ENCODE measurements at places on chromosomes 2 and 18. TPM values are rescaled to one million over a fixed set of nuclear protein-coding genes. Genes with fewer than 3 reads are reported as not detected.
A peak's percentile ranks its signal among the peaks of the same experiment; 100 is the strongest.

DNA sequence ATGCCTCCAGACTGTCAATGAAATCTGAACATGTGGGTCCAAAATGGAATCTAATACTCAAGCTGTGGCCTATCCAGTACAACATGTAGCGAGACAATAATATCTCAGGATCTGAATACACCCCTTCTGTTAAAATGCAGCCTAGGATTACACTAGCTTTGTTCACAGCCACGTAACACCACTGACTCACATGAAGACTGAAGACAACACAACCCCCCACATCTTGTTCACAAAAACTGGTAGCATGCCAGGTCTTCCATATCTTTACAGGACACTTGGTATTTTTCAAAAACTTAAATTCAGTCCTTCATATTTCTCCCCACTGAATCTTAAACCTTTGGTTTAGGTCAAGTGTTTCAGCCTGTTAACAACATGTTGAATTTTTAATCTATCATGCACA is 84.2 kb downstream of the SLC8A1 start:
- no peak for DNase-seq

Gene ZNF804A
- not detected for total RNA-seq

DNA sequence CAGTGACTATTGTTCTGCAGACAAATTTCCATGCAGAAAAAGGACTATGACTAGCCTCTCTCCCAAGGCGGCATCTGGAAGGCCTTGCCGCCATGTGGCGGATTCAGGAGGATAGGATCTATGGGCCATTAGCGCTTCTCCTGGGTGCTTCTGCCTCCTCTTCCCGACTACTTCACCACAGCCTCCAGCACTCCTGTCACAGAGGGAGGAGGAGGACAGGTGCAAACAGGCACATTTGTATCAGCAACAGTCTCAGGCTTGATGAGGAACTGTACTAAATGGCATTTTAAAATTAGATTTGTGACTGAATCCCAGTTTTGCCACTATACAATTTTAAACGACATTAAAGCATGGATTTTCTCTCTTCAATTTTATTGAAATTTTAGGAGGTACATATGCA is 114.9 kb downstream of the NOL10 start:
- DNase-seq = no peak

- DNase-seq = peak; percentile 22
These were observed 6.0 kb downstream of the COMMD1 start for GRCh38 chr2:61911510-61911909.

Gene RIT2
- not detected for total RNA-seq

DNA sequence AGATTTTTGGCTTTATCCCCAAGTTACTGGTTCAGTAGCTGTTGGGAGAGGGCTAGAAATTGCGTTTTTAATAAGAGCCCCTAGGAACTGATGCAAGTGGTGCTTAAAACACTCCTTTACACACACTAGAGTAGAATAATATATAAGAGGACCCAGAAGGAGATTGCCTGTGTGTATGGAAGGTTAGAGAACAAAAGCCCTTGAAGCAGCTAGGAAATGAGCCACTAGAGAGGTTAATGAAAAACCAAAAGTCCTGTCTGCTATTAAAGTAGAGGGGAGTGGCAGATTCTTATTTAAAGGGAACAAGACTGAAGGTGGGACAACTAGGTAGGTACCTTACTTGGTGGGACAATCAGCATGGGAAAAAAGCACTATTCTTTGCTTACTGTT is 14.4 kb upstream of the SLC39A10 start:
- DNase-seq = no peak

Gene FEV
- total RNA-seq = not detected

DNA sequence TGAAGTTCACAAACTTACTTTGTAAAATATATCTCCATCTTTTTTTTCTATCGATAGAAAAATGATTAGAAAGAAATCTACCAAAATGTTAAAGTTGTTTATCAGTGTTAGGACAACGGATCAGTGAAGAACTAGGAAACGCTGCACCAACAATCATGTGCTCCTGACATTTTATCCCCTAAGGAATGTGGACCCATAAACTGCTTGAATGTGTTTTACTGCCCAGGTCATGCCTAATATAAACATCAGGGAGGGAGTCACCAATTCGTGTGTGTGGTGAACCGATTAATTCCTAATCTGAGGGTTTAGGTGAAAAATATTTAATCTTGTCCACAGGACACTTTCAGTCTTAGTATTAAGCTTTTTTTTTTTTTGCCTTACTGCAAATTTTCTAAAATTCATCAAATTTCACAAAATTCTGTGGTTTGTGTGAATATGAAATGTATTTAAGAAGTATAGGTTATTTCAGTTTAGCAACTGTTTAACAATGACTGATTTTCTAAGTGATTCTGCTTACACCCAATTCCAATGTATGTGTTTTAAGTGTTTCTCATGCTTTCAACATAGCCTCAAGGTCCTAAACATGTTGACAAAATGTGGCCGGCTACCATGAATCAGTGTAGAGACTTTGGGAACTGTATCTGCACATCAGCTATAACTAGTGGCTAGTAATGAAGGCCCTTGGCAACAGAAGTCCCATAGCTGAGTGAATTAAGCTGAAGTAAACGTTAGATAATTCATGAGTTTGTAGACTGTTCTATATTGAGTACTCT is 11.1 kb upstream of the KIDINS220 start:
- DNase-seq = no peak

DNA sequence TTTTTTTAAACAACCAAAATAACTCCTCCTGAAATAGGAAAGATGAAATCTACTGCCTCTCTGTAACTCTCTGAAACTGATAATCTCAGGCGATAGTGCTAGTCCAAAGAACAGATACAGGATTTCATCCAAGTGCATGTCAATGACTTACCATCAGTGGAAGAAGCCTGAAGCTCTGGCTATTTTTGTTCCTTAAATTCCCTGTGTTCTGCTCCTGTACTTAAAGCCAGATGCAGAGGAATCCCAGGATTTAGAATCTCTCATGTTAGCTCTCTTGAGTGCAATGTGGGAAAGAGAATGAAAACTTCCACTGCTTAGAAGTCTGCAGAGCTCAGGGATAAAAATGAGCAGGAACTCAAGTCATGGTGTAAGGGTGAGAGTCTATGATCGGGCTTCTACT is 291.9 kb downstream of the TCF4 start:
- no peak for DNase-seq

GRCh38 chr2:181679544-181679979 is 755 bp downstream of the NEUROD1 start:
- DNase-seq = no peak

DNA sequence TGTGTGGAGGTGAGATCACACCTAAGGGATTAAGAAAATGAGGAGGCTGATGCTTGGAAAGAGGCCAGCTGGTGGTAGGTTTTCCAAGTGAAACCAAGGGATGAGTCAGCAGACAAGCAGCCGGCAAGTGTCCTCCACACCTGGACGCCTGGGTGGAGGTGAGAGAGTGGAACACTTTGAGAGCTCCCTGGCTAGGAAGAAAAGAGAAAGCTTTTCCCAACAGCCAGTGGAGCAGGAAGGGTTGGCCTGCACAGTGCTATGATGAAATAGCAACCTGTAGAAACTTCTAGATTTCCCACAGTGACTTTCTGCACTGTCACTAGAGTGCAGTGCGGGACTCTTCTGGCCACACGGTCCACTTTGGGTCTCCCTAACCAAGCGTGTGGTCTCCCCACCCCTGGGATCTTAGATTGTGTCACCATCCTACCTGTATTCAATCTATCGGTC is 19.6 kb upstream of the IL37 start:
- no peak for DNase-seq

Gene ST6GAL2
- not detected for total RNA-seq

Gene TRAPPC8
- total RNA-seq = 26.1 TPM

GRCh38 chr2:233380995-233381637 is 26.8 kb downstream of the DGKD start:
- DNase-seq = no peak

DNA sequence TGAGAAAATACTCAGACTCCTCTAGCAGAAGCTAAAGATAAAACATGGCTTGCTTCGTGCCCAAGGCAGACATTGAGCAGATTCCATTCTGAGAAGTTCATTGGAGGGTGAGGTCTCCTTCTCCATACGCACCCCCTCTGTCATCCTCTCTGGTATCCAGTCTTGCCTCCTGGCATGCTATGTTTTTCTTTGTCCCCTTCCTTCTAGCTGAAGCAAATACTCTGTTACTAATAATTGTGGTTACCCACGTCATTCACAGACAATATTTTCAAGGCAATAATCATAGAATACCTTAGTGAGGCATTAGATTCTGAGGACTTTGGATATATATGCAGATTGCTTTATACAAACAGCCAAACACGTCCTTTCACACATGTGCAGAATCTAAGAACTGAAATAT is 66.2 kb upstream of the KLF7 start:
- no peak for DNase-seq

Gene MRPS9
- 45.1 TPM for total RNA-seq

DNA sequence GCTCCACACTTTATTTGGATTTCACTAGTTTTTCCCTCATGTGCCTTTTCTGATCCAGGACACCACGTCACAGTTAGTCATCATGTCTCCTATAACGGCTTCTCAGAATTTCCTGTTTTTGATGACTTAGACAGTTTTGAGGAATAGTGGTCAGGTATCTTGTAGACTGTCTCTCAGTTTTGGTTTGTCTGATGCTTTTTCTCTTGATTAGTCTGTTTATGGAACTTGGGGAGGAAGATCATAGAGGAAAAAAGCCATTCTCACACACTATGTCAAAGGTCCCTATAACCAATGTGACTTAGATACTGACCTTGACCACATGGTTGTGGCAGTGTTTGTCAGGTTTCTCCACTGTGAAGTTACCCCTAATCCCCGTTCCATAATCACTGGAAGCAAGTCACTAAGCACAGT is 89.0 kb downstream of the RAPH1 start:
- DNase-seq = no peak

GRCh38 chr2:117963446-117963845 is 50.4 kb downstream of the CCDC93 start:
- DNase-seq = no peak

Gene GREB1L
- not detected for total RNA-seq

Gene TYMS
- 329 TPM for total RNA-seq

DNA sequence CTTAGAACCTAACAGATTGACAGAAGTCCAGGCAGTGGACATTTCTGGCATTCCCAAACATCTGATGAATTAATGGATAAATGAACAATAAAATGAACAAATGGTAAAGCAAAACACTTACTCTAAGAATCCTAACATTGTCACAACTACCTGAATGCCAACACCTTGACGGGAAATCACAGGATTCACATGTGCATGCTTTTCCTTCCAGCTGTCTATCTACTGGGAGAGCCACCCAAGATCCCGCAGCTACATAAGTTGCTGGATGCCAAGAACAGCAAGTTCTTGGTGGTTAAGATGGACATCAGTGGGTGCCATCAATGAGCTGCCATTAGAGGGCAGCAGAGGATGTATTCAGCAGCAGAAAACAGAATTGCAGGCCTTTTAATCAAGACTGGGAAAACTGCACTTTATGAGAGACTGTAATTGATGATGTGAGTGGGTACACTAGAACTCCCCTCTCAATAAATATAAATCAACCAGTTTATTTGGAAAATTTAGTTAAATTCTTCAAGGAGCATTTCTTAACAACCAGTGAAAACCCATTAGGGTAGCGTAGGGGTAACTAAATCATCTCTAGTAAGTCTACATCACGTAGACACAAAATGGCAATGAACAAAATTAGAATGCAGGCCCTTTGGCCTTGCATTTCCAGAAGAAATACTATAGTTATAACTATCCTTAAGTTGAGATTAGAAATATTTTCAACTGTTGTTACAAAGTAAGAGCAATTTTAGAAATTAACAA is 45.6 kb downstream of the SESTD1 start:
- DNase-seq = peak; percentile 70

DNA sequence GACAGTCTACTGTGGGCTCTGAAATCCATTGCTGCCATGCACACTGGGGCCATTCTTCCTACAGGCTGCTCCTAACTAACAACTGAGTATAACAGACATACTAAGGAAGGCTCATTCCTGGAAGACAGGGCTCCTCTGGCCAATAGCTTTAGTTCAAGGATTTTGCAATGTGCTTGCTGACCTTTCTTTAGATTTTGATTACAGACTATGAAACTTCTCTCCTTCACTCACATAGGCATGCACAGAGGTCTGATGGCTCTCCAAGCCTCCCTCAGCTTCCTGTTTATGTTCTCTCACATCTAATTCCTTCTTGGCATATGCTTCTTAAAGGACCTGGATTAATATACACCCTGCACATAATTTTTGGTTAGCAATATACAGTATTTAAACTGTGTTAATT is 34.4 kb upstream of the ROCK1 start:
- DNase-seq = no peak

DNA sequence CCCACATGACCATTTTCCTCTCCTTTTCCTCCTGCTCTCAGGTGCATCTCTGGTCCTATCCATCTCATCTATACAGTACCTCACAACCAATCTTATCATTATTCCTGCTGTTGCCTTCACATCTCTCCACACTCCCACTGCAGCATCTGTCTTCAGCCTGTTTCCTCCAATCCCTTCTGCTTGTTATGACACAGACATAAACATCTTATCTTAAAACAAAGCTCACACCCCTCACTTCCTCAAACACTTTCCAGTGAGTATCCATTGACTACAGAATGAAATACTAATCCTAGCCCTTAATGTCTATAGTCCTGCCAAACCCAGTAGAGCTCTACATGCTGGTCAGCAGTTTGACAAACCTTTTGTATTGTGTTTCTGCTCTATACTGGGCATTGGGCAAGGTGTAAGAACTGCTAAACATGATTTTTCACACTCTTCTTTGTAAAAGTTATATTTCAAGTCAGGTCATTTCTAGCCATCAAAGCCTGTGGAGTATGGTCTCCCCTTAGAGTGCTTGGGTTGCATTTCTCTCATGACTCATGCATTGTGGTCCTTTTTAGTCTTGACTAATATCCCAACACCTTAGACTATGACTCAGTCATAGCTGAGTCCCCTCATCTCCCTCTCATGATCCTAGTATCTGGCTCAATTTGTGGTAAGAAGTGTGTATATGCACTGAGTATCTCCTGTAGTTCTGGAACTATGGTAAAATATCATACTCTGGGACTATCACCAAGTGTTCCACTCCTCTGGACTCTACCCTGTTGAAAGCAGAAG is 187.0 kb downstream of the CYRIA start:
- DNase-seq = no peak

Gene WDFY1
- total RNA-seq = 20.8 TPM

Gene BMP10
- not detected for total RNA-seq

Gene GCKR
- not detected for total RNA-seq

GRCh38 chr18:12776821-12777471 is 74.1 kb downstream of the PSMG2 start:
- no peak for DNase-seq

DNA sequence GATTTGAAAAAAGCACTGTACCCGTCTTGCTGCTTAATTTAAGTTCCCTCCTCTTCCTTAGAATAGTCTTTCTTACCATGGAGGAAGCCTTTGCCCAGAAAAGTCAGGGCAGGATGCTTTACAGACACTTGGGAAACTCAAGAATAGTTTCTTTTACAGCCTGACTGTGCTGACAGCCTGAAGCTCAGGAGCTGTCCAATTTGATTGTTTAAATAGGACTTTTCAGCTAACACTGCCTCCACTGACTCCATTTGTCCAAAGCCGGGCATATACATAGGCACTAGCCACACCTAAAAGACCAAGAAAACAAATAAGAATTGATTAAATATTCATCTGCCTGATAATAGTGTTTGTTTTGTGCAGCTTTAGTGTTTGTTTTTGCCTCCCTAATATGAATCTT is 110.9 kb upstream of the L3MBTL4 start:
- no peak for DNase-seq

Gene OLA1
- total RNA-seq = 128 TPM

GRCh38 chr2:167411367-167411766 is 523.1 kb downstream of the XIRP2 start:
- no peak for DNase-seq

All from activated CD8-positive, alpha-beta T cell treated with anti-CD3 and anti-CD28 coated beads for 36 hours (primary cell).